ENCODE measurements at places on chromosomes 12 and 14.

DNA sequence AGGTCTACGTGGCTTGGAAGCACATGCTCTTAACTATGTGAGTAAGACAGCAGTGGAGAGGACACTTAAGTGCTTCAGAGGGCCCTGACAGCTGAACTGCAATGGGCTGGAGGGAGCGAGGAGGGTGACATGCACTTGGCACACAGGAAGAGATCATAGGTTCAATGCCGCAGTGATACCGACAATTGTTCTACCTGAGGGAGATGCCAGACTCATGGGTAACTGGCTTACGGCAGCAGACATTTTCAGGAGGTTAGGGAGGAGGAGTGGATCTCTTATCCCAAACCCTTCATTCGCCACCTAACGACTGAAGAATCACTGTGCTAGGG lies 68.4 kb downstream of the NTF3 start:
- no peak for DNase-seq

DNA sequence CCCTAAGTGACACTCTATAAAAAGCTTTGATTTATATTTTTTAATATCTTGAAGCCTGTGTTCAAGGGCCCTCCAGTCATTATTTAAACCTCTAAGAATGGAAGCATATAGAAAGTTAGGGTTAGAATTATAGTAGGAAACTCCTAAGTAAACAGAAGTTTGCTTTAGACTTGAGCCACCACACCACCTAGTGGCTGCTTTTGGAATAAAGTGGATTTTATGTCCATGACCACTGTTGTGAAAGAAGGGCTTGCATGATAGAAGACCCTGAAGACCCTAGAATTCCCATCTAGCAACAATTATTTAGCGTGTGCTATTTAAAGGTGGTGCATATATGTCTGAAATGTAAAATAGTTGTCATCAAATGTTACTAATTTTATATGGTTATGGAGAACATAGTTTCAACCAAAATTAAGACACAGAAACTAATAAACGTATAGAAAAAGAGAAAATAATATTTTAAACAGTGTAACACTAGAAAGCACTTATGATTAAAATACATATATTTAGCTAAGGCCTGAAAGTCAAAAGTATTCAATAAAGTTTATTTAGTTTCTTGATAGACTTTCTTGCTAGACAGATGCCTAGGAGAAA lies 21.3 kb downstream of the LRRIQ1 start:
- DNase-seq: no peak

DNA sequence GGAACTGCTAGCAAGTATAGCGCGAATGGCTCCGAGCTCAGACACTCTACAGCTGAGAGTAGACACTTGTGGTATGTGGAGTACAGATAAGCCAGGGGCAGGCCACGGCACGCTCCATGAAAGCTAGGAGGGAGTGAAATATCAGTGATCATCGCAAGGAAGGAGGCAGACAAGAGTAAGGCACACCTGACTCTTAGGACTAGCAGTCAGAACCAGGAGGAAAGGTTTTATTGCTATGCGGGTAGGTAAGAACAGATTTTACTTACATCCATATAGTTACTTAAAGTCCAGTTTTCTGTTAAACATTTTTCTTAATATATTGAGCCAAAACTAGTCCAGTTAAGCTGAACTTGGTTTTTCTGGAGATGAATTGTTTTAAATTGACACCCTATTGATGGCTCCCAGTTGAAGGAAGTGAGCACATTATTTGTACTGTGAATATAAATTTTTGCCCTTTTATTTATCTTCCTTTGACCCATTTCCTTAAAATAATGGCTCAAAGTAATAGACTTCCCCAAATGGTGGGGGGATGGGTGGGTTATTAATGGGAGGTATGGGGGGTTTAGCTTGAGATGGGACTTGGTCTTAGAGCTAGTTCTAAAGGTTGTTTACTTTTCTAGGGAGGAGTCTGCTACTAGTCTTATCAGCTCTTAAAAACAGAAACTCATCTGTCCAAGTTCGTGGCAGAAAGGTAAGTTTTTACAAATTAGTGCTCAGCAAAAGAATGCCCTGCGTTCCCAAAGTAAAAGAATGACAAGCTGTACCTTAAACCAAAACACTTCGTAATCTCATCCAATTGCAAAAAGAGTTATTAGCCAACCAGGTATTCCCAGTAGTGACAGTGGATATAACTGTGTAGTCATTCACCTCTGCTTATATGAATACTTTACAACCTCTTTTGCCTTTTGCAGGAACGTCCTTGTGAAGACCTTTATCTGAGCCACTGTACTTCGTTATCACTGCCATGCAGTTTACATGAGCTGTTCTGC lies 5.8 kb downstream of the HNRNPA1 start:
- no peak for DNase-seq

- no peak for DNase-seq
Observed at GRCh38 chr12:128513331-128513730, 246.4 kb downstream of the TMEM132C start.

GRCh38 chr14:89616852-89617341 lies 199.9 kb upstream of the FOXN3 start:
- DNase-seq: no peak

GRCh38 chr14:88804477-88804876 lies 11.7 kb upstream of the EML5 start:
- DNase-seq: no peak

- DNase-seq: no peak
Observed at GRCh38 chr14:71004481-71004880, 97.2 kb downstream of the PCNX1 start.

GRCh38 chr12:5908251-5908650 lies 36.8 kb downstream of the ANO2 start:
- no peak for DNase-seq

GRCh38 chr12:124842800-124843510 lies 20.7 kb downstream of the SCARB1 start:
- DNase-seq: no peak

DNA sequence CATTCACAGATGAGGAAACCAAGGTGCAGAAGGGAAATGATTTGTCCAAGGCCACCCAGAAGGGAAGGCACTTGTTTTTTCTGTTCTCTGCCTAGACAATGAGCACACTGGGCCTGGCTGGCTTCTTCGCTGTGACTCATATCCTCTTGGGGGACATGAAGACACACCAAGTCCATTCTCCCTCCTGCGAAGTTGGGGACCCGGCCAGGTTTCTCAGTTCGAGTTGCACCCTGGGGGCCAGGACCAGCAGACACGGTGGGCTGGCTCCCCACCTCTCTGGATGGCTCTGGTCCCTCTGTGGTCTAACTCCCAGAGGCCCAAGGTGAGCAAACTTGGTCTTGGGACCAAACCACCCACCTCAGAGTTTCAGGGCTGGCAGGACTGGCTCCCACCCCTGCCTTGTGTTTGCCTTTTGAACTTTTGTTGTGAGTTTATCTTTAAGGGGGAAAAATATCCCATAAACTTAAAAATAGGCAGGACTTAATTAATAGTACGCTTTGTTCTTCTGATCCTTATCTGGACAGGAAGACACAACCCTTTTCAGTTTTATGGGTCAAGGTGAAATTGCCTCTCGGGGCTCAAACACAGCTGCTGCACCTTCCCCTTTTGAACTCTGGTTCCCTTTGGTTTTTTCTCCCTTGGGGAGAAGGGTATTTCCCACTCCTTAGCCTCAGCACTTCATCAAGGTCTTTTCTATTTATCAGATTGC lies 9.0 kb upstream of the MLEC start:
- no peak for DNase-seq

GRCh38 chr12:57214398-57214781 lies 2.2 kb upstream of the NXPH4 start:
- no peak for DNase-seq

GRCh38 chr14:78637489-78637888 lies 467.3 kb downstream of the NRXN3 start:
- no peak for DNase-seq

- DNase-seq: no peak
Observed at GRCh38 chr14:75539162-75539560, 16.9 kb downstream of the BATF start.

- no peak for DNase-seq
Observed at GRCh38 chr12:6425590-6426531, 18.9 kb upstream of the CD27 start.

- no peak for DNase-seq
Observed at GRCh38 chr12:3342051-3342450, 149.0 kb upstream of the PRMT8 start.

- DNase-seq: no peak
Observed at GRCh38 chr12:116180448-116180847, 97.0 kb downstream of the MED13L start.

GRCh38 chr14:36989806-36990205 lies 182.6 kb downstream of the SLC25A21 start:
- DNase-seq: no peak

- DNase-seq: no peak
Observed at GRCh38 chr14:90892970-90893369, 76.7 kb upstream of the TTC7B start.

GRCh38 chr12:77992760-77993159 lies 162.1 kb downstream of the NAV3 start:
- DNase-seq: no peak

DNA sequence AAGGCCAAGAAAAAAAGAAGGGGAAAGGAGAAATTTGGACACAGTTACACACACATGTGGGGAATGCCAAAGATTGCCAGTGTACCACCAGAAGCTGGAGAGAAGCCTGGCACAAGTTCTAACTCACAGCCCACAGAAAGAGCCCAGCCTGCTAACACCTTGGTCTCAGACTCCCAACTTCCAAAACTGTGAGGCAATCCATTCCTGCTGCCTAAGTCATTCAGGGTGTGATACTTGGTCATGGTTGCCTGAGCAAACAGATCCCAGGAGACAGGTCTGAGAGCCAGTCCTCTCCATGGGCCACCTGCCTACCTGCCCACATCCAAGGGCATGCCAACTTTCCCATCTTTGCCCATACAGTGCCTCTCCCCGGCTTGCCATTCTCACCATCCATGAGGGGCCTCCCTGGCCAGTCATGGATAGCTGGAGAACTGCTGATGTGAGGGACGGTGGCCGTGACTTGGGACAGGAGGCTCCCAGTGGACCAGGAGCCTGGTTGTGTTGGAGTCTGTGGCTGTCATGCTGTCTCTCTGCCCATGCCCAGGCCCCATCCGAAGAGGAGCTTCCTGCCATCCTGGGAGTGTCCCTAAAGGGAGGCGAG lies 198.0 kb upstream of the RTL1 start:
- DNase-seq: no peak

GRCh38 chr12:4932576-4932975 lies 22.9 kb downstream of the KCNA1 start:
- no peak for DNase-seq

DNA sequence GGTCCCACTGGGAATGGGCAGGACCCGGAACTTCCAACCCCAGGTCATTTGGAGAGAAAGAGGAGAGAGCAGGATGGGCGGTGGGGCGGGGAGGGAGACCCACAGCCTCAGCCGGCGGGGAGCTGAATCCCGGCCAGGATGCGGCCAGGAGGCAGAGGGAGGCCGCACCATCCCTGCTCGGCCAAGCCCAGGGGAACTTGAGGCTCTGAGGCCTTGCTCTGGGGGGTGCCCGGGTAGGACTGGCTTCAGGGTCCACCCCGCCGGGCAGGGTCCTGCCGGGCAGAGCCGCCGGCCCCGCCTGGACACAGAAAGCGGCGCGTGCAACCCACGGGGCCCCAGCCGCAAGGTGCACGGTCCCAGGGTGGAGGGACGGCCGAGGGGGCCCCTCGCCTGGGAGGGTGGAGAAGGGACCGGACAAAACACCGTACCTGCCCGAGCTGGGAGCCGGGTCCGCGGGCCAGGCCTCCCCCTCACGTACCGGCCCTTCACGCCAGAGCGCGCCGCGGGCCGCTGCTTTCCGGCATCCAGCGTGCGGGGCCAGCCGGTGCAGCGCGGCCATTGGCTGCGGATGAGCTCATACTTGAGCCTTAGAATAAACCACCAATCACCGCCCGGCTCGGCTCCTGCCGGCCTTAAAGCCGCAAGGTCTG lies at the start of gene RPS6KL1:
Gene RPS6KL1, minus strand, starts transcription at position 509 of the 650 bp plus-strand sequence. CDS start 1,719 bp downstream, outside the sequence.
- DNase-seq: peak; percentile 22

- DNase-seq: no peak
Observed at GRCh38 chr12:16417058-16417457, 69.6 kb downstream of the MGST1 start.

DNA sequence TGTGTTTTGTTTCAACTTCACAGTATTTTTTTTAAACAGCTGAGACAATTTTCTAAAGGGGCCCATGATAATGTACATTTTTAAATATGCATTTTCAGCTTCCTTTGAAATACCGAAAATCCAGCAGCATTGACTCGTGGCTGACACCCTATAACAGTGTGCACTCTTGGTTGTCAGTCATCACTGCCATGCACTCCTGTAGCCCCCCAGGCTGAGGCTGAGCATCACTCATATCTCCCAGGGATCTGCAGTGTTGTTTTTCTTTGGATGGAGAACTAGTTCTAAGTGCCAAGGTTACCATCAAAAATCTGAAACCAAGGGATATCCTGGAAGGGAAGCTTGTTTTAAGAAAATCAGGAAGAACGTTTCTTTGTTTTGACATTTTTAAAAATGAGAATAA lies 81.2 kb downstream of the C14orf132 start:
- DNase-seq: no peak

DNA sequence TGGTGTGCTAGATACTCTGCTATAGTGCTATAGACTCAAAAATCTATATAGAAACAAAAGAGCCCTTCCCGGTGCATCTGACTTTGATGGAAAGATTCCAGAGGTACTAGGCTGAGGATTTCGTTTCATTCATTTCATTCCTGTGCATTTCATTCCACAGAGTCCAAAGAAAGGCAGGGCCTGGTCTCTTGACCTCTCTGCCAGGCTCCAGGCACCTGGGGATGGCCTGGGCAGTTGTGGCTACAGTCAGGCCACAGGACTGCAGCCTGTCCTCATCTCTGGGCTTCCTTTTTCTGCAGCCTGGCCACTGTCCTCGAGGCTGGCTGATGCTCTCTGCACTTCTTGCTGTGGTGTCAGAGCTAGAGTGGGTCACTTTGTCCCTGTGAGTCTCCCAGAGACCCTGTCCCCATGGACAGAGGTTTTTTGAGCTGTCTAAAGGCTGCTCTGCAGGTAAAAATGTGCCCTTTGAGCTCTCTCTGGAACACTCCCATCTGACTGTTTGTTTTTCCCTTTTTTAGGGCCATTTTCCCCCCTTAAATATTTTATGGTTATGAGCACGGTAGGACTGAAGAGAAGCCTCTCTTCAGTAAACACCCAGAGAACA lies 3.2 kb upstream of the VDR start:
- no peak for DNase-seq

- no peak for DNase-seq
Observed at GRCh38 chr12:65293735-65294134, 15.3 kb downstream of the MSRB3 start.

- DNase-seq: no peak
Observed at GRCh38 chr12:15863984-15864383, 18.2 kb upstream of the STRAP start.

GRCh38 chr14:98018628-98019027 lies 1221.4 kb downstream of the VRK1 start:
- no peak for DNase-seq

DNA sequence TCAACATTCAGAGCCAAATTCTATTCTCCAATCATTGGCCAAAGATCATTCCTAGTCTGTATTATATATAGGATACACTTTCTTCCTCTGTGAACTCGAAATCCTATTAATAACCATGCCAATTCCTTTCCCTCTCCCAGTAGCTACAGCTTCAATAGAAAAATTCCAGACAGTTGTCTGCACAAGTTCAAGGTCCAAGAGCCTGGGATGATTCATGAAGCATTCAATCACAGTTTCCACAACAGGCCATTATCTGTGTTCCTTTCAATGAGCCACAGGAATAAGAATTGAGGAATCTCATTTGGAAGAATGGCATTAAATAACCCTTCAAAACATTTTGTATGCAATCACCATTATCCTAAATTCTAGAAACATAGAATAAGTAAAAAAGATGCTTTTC lies 437.4 kb downstream of the RMST start:
- DNase-seq: no peak

- DNase-seq: no peak
Observed at GRCh38 chr12:126404293-126404881, 1339.2 kb downstream of the AACS start.

Data from stimulated activated CD4-positive, alpha-beta T cell treated with anti-CD3 and anti-CD28 coated beads, Interleukin-15, amount 100 ng/mL, for 1 hour (primary cell).